ENCODE measurements at places on chromosomes 3 and 15.

DNA sequence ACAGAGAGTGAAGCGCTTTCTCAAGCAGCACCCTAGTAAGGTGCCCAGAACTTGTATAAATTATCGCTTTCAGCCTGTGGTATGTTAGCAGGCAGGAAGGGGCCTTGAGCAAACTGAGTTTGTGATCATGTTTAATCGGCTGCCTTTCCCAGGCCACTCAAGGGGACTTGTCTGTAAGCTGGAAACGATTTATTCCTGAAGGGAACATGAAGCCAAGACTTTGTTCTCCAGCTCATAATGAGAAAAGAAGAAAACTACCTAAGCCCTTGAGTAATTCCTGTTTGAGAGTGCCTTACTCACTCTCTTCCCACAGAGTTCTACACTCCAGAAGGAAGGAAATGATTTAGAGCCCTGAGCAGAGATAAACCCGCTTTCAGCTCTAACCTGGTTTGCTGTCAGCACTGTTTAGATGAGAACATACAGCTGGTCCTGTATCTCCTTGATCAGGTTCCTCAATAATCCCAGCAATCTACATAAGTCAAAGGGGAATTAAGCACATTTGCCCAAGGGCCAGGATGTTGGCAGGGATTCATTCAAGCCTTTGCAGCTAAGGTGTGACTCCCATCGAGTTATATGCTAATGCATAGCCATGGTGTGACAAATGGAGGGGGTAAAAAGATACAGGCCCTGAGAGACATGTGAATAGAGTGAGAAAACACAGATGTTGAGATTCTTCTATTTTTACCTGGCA, 187.7 kb upstream of the SLC24A5 start:
- no peak for DNase-seq

- DNase-seq = no peak
Observed at GRCh38 chr3:58287354-58287753, 18.7 kb upstream of the RPP14 start.

GRCh38 chr3:186129206-186129605, 20.3 kb upstream of the ETV5 start:
- no peak for DNase-seq

DNA sequence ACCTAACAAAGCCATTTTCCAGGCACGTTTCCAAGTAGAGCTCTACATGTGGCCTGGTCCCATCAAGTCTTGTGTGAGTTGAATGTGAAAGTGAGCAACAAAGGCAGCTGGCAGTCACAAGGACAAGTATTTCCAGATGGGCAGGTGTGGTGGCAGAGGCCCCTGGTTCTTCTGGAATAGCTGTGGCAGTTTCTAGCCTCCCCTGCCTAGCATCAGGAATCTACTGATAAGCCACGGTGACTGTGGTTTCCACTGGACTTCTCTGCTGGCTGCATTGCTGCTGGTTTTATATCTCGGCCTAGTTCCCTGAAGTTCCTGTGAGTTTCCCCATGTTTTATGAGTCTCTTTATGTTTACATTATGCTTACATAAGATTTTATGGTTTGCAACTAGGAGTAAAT, 117.7 kb downstream of the GOLIM4 start:
- no peak for DNase-seq

DNA sequence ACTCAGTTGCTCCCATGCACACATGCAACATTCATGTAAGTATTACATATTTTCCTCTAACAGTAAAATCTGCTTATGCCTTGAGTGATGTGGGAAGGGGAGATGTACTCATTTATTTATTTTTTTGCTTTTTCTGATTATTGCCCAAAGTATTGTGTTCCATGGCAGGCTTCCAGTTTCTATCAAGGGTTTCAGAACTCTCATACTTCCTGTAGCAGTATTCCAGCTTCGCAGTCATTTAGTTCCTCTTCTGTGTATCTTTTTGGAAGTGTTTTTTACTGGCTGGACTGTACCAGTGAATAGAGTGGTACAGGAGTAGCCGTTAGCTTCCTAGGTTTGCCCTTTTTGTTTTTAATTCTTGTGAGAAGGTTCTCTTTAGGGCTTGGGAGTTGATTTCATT, 26.9 kb downstream of the RAB11A start:
- peak; percentile 56 for DNase-seq

GRCh38 chr3:50392101-50392715, 32.9 kb upstream of the TMEM115 start:
- DNase-seq = no peak

- no peak for DNase-seq
Observed at GRCh38 chr15:63185206-63185605, 4.2 kb upstream of the RAB8B start.

DNA sequence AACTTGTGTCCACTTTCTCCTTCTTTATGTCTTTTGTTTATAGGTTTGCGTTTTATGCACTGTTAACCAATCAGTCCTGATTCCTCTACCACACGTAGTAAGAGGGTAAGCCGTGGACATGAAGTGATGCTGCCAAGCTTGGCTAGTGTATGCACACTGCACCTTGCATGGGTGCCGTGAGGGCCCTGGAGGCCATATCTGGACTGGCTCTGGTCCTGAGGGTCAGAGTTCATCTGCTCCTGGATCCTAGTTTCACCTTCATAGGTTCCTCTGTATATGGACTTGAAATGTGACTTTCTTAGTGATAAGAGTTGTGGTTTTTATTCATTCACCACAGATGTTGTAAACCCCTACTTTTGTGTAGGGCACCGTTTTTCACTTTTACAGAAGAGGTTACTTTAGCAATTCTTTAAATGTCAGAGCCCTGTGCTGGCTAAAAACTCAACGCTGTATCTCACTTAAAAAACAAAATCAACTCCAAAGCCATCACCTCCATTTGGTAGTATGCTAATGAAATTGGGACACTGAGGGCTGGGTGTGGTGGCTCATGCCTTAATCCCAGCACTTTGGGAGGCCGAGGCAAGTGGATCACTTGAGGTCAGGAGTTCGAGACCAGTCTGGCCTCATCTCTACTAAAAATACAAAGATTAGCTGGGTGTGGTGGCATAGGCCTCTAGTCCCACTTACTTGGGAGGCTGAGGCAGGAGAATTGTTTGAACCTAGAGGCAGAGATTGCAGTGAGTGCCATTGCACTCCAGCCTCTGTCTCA, 22.9 kb downstream of the SIAH2 start:
- DNase-seq = no peak

- DNase-seq = no peak
Observed at GRCh38 chr3:128100161-128100560, 23.5 kb downstream of the RUVBL1 start.

DNA sequence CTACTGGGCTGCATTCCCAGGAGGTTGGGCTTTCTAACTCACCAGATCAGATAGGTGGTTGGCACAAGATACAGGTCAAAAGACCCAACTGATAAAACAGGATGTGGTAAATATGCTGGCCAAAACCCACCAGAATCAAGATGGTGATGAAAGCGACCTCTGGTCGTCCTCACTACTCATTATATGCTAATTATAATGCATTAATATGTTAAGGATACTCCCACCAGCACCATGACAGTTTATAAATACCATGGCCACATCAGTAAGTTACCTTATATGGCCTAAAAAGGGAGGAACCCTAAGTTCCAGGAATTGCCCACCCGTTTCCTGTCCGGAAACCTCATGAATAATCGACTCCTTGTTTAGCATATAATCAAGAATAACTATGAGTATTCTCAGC, 31.6 kb downstream of the CFAP44 start:
- no peak for DNase-seq

DNA sequence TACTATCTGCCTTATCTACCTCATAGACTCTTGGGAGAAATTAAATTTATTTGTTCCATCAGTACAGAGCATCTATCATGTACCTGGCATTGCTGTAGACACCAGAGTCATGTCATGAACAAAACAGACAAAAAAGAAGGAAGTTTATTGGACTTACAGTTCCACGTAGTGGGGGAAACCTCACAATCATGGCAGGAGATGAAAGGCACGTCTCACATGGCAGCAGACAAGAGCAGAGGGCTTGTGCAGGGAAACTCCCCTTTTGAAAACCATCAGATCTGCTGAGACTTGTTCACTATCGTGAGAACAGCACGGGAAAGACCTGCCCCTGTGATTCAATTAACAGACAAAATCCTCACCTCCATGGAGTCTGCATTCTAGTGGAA, 25.6 kb upstream of the ACAP2 start:
- DNase-seq = no peak

- DNase-seq = no peak
Observed at GRCh38 chr3:152365766-152366593, 97.3 kb downstream of the MBNL1 start.

Data from suppressor macrophage (primary cell).